HS-27A (cell line): ENCODE measurements at places on chromosomes 16 and 17.
A peak's percentile ranks its signal among the peaks of the same experiment; 100 is the strongest.

DNA sequence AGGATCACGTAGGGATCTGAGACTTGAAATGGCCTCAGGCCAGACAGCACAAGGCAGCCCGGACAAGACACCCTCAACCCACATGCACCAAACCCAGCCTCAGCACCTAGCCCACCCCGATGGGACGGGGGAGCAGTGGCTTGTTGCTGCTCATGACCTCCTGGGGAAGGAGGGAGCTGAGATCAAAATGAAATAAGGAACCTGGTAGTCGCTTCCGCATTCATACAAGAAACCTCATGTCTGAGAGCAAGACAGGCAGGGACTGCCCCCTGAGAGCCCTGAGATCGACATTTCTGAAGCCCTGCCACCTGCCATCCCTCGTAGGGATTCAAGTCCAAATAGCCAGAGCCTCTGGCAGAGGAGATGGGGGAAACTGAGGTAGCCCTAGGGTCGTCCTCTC is 5.7 kb upstream of the CEP131 start:
- no peak for DNase-seq

- no peak for DNase-seq
These were observed 179.7 kb downstream of the RAB11FIP4 start for GRCh38 chr17:31570951-31571892.

DNA sequence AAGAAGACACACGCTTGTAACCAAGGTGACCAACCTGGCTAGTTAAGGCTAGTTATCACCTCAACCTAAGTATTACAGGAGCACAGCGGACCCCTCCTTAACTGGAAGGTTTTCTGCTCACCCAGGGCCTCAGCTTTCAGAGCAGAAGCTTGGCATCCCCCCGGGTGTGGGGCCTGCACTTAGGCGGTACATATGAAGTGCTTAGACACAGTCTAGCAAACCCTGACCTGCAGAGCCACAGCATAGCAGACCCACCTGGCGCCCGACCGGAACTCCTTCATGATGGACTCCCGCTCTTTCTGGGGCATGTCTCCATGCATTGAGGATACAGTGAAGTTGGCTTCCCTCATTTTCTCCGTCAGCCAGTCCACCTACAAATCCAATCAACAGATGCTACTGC is 9.8 kb downstream of the EIF4A3 start:
- DNase-seq = no peak

DNA sequence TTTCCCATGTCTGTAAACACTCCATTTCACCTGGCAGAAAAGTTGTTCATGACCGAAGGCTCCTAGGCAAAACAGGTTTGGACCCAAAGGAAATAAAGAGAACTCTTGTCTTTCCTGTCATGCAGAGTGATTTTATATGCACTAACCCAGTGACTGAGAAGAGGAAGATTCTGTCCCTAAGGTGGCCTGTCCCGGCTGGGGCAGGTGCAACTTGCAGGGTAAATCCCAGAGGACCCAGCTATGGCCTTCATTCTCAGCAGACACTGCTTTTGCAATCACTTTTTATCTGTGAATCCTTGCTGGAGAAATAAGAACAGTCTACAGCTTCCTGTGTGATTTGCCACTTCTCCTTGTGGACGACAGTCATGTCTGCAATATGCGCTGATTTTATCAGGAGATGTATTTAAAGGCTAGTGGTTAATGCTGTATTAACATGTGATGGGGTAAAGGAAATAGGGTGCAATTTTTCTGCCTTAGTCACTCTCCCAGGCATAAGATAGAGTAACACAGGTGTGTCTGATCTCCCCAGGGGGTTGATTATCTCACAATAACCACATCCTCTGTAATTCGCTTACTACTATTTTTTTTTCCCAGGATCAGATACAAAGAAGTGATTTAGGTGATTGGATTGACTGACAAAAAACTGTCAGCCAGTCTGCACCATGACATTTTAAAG is 696.8 kb upstream of the SOX9 start:
- no peak for DNase-seq

DNA sequence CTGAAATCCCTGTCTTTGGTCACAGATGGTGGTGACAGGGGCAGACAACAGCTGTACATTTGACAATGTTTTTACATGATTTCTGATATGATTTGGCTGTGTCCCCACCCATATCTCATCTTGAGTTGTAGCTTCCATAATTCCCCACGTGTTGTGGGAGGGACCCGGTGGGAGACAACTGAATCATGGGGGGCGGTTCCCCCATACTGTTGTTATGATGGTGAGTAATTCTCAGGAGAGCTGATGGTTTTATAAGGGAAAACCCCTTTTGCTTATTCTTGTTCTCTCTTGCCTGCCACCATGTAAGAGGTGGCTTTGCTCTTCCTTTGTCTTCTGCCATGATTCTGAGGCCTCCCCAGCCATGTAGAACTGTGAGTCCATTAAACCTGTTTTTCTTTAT is 353.9 kb downstream of the CPPED1 start:
- no peak for DNase-seq

DNA sequence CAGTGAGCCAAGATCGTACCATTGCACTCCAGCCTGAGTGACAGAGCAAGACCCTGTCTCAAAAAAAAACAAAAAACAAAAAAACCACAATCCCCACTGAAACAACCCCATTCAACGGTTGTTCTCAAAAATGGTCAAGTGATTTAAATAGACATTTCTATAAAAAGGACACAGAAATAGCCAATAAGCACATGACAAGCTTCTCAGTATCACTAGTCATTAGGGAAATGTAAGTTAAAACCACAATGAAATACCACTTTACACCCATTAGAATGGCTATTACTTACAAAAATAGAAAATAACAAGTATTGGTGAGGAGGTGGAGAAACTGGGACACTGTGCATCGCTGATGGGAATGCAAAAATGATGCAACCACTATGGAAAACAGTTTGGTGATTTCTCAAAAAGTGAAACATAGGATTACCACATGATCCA is 26.6 kb upstream of the MYLK3 start:
- DNase-seq = no peak

GRCh38 chr16:82070656-82071369 is 35.8 kb downstream of the HSD17B2 start:
- peak; percentile 92 for DNase-seq

DNA sequence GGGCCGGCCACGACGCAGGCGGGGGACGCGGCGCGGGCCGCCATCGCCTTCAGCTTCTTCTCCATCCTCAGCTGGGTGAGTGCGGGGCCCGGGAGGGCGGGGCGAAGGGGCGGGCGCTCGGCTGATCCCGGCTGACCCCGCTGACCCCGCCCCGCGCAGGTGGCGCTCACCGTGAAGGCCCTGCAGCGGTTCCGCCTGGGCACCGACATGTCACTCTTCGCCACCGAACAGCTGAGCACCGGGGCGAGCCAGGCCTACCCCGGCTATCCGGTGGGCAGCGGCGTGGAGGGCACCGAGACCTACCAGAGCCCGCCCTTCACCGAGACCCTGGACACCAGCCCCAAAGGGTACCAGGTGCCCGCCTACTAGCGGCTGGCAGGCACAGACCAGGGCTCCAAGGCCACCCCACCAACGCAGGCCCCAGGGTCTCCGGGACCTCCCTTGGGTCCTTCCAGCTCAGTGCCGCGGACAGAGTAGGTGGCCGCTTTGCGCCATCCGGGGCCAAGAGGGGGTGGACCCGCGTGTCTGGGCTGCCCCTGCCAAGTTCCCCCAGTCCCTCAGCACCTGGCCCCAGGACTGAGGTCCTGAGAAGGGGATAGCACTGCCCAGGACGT is 3.0 kb downstream of the SYNGR3 start:
- no peak for DNase-seq

DNA sequence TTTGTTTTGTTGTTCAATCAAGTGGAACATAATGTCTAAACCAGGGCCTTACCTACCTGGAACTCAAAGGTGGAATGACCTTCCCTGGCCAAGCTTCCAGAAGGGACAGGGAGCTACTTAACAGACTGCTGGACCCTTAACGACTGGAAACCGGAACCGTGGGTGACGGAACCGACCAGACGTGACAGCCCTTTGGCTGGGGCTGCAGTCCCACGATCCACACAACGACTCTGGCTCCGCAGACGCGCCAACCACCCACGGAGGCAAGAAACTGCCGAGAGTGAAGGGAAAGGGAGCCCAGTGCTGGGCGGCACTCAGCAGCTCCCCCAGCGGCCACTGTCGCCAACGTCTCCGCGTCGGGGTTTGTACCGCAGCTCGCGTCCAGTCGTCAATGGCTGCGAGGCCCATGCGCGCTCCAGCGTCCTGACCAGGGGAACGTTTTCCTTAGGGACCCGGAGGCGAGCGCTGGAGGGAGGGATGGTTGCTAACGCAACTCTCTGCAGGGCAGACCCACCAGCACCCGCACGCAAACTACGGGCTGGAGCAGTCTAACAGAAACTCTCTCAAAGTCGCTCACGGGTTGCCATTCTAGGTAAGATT is 5.5 kb upstream of the KIF22 start:
- no peak for DNase-seq

DNA sequence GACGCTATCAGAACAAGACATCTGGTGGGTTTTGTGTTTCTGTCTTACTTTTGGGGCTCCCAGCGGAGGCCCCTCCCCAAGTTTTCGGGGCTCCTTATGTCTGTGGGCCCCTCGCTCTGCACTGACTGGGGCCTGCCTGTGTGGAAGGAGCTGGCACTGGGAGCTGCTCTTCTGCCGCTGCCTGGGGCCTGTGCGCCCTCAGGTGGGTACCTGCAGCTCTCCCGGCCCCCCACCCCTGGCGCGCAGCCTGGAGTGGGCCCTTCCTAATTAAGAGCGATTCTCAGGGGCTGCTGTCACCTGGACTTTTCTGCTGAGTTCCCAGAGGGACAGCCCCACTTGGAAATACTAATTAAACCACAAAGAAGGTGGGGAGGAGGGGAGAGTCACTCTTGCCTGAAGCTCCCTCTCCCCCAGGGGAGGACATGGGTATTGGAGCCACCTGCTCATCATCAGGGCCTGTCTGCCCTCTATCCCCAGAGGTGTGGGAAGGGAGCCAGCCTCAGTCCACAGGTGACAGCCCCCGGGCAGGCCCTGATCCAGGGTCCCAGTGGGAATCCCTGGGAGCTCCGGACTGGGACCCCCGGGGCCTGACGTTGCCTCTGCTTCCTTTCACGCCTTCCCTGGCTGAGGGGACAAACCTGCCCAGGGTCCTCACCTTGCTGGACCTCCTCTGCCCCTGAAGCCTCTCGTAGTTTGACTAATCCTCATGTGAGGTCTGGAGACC is 36.5 kb downstream of the GSE1 start:
- DNase-seq = no peak

- no peak for DNase-seq
These were observed 90.0 kb downstream of the TMEM114 start for GRCh38 chr16:8500351-8500750.

GRCh38 chr17:57282296-57282695 is 26.0 kb downstream of the MSI2 start:
- DNase-seq = no peak

DNA sequence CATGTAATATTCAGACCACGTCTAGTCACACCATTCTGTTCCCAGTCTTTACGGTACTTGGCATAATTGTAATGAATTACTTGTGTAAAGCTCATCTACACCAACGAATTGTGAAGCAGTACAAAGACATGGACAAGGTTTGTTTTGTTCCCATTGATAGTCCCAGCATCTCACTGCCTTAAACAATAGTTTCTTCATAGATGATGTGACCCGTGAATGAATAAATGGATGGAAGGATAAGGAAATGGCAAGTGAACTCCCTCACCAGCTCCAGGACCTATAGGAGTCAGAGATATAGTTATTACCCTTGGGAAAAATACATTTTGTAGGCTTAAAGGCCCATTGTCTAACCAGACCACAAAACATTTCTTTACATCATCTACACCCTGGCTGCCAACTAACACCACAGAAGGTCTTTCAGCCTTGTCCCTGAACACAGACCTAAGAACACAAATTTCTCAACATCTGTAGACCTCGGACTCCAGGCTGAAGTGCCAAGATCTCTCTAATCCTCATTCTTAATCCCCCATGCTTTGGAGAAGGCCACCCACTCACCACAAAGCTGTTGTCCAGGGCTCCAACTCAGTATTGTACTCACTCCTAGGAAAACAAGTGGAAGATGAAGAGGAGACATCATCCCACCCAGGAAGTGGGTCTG is 38.2 kb downstream of the MAF start:
- DNase-seq = no peak

- DNase-seq = peak; percentile 57
These were observed 112.4 kb downstream of the SPECC1 start for GRCh38 chr17:20121359-20122253.

GRCh38 chr17:69143151-69143550 is 1.5 kb upstream of the ABCA6 start:
- no peak for DNase-seq

- DNase-seq = no peak
These were observed 699 bp upstream of the MAP1LC3B start for GRCh38 chr16:87391324-87391949.

DNA sequence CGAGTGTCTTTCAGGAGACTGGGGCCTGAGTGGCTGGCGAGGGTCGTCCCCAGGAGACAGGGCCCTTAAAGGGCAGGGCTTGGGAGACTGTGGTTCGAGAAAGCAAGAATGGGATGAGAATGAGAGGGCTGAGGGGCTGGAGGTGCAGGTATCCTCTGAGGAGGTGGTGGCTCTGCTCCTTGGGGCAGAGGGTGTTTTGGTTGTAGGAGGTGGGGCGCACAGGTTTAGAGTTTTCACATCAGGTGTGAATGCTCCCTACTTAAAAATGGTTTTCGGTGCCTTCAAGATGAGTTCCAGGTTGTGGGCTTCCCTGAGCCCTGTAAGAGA is 430 bp downstream of the BCAS3 start:
- no peak for DNase-seq

DNA sequence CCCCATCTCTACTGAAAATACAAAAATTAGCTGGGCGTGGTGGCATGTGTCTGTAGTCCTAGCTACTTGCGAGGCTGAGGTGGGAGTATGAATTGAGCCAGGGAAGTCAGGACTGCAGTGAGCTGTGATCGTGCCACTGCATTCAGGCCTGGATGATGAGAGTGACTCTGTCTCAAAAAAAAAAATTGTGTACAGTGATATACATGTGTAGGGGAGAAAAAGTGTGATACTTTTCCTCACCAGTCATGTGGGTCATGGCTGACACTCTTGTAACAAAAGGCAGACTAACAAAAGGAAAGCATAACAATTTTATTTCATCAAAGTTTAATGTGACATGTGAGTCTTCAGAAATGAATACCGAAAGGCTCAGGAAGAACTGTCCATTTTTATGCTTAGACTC is 2.0 kb upstream of the ABCC12 start:
- DNase-seq = no peak
